ENCODE measurements at places on chromosomes 12 and 14.

GRCh38 chr12:124720004-124720680 lies 143.5 kb downstream of the SCARB1 start:
- no peak for DNase-seq

DNA sequence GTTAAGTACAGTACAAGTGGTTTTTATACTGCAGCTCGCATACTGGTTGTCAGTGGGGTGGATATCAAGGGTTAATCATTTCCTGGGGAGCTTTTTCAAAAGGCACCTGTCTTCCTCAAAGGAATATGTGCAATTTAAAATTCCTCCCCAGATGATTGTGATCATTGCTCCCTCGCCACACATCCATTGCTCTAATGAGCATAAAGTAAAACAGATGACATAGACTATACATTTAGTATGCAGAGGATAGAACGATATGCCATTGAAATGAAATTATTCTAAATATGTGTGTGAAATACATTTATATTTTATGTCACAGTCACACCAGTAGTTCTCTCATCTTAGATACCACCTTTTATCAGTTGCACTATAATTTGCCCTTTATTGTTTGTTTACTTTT lies 36.4 kb upstream of the KCNMB4 start:
- DNase-seq: no peak

DNA sequence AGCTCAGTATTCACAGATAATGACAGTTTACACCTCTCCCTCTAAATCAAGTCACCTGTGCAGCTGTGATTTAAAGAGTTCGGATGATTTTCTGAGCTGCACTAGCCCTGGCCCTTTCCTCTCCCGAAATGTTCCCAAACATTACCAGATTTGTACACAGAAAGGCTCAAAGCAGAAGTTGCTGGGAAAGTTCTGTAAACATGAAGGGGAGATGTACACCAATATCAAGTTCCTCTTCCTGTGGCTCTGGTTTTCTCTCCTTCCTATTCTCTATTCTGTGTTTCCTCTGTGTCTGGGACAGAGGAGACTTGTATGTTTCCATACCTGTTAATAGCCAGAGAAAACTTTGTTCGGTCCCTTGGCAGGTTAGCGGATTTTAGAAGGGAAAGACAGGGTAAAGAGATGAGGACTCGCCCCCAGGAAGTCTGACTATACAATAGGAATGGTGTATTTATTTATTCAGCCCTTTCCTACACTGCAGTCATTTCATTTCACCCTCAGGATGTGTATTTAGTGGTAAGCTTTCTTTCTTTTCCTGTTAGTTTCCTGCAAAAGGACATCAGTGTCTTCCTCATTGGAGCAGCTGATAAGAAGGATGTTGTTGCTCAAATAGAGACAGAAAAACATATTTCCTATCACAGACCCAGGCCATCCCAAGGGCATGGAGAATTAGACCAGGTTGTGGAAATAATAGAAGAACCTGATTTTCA lies 7.6 kb upstream of the NUMB start:
- no peak for DNase-seq

DNA sequence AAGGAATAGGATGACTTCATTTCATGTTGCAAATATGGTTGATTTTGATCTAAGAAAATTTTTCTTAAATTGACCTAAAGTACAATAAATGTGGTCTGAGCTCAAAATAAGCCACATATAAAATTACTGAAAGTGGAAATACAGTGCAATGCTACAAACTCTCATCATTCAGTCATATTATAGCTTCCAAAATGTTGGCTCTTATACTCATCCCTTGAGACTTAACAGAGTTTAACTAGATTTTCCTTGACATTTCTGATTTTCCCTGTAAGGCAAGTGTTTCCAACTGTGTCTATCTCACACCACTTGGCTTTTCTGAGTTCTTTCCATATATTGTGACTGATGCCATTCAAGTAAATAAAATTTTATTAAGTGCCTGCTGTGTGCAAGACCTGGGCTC lies 123.7 kb upstream of the NTF3 start:
- no peak for DNase-seq

GRCh38 chr12:46523863-46524770 lies 151.5 kb upstream of the SLC38A2 start:
- DNase-seq: no peak

GRCh38 chr12:88570103-88570502 lies 10.2 kb downstream of the KITLG start:
- DNase-seq: no peak

- DNase-seq: no peak
Measured at GRCh38 chr12:21354641-21355040, 18.1 kb upstream of the IAPP start.

- no peak for DNase-seq
Measured at GRCh38 chr12:132572106-132572505, 38.3 kb downstream of the LRCOL1 start.

DNA sequence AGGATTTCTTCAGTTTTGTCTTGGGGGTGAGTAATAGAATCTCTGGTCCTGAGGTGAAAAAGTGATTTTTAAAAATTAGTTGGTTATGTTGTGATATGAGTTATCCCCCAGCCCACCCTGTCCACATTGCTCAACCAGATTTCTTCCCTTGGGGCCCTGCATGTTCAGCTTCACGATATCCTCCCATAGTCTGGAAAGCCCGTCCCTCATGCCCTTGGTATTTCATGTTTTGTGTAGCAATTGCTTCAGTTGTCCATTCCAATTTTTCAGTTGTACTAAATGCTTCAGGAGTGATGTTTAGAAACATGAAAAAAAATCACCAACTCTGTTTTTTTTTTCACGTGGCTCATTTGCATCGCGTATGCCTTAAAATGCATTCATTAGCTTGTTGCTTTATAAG lies 17.5 kb upstream of the BICD1 start:
- DNase-seq: no peak

GRCh38 chr12:91441246-91441645 lies 258.6 kb upstream of the DCN start:
- DNase-seq: no peak

- no peak for DNase-seq
Measured at GRCh38 chr12:111268738-111269572, 99.9 kb downstream of the PHETA1 start.

DNA sequence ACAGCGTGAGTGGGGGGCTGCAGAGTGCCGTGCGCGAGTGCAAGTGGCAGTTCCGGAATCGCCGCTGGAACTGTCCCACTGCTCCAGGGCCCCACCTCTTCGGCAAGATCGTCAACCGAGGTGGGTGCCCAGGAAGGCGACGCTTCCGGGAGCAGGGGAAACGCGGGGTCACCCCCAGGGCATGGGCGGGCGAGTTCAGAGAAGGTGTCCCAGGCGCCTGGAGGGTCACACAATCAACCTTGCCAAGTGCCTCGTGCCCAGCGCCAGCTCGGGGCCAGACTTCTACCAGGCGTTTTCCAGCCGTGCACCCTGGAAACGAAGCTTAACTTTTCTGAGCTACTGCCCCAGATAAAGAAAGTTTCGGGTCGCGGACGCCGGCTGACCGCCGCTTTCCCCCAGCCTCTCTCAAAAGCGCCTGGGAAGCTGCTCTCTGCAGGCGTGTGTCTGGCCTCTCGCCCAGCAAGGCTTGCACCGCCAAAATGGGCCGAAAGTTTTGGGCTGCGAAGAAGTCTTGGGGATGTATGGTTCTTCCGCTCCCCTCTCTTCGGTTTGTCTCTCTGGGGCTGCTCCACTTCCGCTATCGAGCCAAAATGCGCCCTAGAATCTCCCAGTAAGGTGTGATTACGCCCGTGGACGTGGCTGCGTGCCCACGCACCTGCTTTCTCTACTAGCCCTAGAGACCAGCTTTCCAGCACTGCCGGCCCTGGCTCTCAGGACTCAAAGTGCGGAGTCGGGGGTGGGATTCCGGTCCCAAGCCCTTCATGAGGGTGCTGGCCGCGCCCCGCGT lies 1.7 kb downstream of the WNT1 start:
- no peak for DNase-seq

- no peak for DNase-seq
Measured at GRCh38 chr12:41288142-41288811, 100.2 kb downstream of the PDZRN4 start.

DNA sequence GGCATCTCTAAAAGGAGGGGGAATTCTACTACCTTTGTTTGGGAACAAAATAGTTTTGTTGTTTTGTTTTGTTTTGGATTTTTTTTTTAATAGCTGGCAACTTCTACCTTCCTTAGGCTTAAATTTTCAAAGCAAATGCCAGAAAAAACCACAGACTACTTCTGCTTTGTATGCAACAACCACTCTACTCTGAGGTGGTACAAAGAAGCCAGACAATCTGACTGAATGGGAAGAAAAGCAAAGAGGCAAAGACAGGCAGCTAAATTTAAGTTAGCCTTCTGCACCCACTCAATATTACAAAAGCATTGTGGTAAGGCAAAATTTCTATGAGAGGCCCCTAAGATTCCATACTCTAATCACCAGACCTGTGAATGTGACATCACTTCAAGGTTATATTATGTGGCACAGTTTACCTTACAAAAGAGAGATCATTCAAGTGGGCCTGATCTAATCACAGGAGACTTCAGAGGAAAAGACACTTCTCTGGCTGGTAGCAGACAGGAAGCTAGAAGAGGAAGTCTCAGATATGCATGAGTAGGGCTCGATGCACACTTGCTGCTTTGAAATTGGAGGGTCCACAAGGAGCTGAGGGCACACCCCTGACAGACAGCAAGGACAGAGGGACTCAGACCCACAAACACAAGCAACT lies 566.6 kb downstream of the RPS29 start:
- DNase-seq: no peak

- DNase-seq: no peak
Measured at GRCh38 chr14:81311778-81312177, 88.3 kb downstream of the STON2 start.

- DNase-seq: no peak
Measured at GRCh38 chr14:105864651-105865265, 338.4 kb downstream of the TMEM121 start.

DNA sequence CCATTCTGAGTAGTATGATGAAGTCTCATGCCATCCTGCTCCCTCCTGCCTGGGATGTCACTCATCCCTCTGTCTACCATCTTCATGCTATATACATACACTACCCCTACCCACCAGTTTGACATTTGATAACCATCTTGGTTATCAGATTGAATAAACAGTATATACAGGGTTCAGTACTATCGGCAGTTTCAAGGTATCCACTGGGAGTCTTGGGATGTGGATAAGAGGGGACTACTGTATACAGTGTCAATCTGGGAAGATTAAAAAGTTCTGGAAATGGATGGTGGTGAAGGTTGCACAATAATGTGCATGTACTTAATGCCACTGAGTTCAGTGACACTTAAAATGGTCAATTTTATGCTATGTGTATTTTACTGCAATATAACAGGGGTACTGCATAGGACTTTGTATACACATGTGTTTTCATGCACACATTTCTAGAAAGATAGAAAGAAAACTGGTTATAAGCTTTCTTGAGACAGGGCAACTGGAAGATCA lies 22.1 kb downstream of the SPPL3 start:
- DNase-seq: no peak

DNA sequence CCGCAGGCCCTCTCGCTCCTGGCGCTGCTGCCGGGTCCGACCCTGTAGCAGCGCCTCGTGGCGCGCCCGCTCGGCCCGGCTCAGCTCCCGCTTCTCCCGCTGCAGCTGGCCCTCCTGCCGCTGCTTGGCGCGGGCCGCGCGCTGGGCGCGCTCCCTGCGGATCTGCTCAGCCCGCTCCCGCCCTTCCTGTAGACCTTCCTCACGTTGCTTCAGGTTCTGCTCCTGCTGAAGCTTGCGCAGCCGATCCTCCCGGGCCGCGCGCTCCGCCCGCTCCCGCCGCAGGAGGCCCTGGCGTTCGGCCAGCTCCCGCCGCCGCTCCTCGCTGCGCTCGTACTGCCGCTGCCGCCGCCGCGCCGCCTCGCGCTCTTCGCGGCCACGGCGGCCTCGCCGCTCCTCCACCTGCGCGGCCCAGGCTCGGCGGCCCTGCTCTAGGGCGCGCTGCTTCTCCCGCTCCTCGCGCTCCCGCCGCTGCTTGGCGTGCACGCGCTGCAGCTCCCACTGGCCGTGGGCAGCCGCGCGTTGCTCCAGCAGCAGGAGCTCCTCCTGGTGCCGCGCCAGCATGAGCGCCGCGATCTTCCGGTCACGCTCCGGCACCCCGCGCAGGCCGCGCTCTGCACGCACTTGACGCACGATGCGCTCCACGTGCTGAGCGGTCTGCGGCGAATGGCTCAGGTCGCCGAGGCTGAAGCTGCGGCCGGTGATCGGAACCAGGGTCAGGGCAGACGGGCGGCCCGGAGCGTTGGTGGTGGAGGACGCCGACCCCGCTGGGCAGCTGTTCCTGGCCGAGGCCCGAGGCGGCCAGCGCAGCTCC lies 2.4 kb downstream of the CCDC177 start:
- DNase-seq: peak; percentile 84

GRCh38 chr12:72313806-72314205 lies 41.6 kb downstream of the TRHDE start:
- no peak for DNase-seq

GRCh38 chr12:127559349-127560040 lies 707.5 kb upstream of the TMEM132C start:
- peak; percentile 69 for DNase-seq

- no peak for DNase-seq
Measured at GRCh38 chr12:100289038-100289437, 22.1 kb downstream of the SCYL2 start.

GRCh38 chr14:91919814-91920213 lies 27.7 kb downstream of the FBLN5 start:
- no peak for DNase-seq

- DNase-seq: no peak
Measured at GRCh38 chr14:70333728-70334127, 25.8 kb downstream of the COX16 start.

DNA sequence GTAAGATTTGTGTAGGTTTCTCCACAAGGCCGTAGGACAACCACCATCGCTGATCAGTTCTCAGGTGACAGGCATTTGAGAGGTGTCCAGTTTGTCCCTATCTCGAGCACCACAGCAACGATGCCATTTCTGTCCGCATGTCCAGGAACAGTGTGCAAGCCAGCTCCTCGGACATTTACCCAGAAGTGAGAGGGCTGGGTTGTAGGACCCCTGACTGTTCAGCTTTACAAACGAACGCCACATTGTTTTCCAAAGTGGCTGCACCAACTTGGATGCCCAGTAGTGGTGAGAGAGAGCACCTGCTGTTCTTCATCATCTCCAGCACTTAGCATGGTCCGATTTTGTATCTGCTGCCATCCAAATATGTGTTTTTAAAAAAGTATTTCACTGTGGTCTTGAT lies 38.6 kb downstream of the CYP46A1 start:
- no peak for DNase-seq

GRCh38 chr12:66596199-66596598 lies 82.7 kb downstream of the GRIP1 start:
- DNase-seq: no peak

- DNase-seq: peak; percentile 62
Measured at GRCh38 chr14:69260861-69261564, 1.1 kb downstream of the GALNT16 start.

GRCh38 chr14:100994082-100994481 lies 90.6 kb upstream of the RTL1 start:
- no peak for DNase-seq

- DNase-seq: no peak
Measured at GRCh38 chr14:55138091-55138490, 9.0 kb downstream of the LGALS3 start.

DNA sequence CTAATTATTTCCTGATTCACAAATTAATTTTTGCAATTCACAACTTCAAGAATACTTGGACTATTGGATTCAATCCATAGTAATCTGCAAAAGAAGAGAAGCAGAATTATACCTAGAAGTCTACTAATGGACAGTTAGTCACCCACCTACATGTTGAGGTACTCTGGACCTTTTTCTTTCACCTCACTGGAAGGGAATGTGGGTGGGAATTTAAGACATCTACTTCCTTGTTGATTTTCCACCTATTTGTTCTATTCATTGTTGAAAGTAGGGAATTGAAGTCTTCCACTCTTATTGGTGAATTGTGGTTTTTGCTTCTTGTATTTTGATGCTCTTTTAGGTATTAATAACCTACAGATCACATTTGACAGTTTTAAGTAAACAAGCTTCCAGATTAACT lies 11.0 kb downstream of the RESF1 start:
- no peak for DNase-seq
